ENCODE measurements at places on chromosomes 4 and X.

DNA sequence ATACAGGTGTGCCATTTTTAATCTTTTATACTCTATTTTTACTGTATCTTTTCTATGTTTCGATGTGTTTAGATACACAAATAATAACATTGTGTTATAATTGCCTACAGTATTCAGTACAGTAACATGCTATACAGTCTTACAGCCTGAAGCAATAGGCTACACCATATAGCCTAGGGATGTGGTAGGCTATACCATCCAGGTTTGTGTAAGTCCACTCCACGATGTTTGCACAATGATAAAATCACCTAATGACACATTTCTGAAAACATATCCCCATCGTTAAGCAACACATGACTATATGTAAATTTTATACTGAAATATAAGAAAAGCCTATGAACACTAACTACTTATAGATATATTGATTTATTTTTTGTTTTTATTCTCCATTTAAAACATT, 48.9 kb upstream of the EXOC1L start:
- DNase-seq = no peak

- no peak for DNase-seq
Observed at GRCh38 chr4:33162122-33162521, 2442.0 kb downstream of the PCDH7 start.

DNA sequence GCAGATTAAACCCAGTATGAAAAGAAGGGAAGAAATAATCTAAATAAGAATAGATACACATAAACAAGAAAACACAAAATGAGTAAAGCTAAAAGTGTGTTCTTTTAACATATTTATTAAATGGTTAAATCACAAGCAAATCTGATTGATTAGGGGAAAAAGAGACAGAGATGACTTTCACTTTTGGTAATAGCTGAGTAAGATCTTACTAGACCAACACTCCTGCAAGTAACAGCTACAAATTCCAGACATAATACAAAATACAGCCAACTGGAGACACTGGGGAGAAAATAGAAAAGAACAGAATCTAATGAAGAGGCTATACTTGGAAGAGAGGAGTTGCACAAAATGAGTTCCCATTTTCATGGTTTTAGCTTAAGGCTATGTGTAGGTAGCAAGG, 33.5 kb downstream of the OR13H1 start:
- DNase-seq = no peak

- DNase-seq = no peak
Observed at GRCh38 chr4:131207589-131207988, 1941.5 kb upstream of the PCDH10 start.

DNA sequence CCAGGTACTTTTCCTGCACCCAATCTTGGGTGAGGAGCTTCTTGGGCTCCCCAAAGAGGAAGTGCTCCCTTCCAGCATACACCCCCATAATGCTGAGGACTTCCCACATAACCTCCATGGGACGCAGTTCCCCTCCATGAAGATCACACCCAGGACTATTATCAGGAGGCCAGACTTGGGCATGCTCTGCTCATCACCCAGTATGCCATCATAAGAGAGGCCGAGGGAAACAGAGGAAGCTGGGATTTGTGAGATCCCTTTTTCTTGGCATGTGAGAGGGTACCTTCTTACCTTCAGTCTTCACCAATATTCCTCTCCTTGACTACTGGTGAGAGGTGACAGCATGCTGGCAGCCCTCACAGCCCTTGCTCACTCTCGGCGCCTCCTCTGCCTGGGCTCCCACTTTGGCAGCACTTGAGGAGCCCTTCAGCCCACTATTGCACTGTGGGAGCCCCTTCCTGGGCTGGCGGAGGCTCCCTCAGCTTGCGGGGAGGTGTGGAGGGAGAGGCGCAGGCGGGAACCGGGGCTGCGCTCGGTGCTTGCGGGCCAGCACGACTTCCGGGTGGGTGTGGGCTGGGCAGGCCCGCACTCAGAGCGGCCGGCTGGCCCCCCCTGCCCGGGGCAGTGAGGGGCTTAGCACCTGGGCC, 15.7 kb upstream of the HSFX1 start:
- DNase-seq = no peak

DNA sequence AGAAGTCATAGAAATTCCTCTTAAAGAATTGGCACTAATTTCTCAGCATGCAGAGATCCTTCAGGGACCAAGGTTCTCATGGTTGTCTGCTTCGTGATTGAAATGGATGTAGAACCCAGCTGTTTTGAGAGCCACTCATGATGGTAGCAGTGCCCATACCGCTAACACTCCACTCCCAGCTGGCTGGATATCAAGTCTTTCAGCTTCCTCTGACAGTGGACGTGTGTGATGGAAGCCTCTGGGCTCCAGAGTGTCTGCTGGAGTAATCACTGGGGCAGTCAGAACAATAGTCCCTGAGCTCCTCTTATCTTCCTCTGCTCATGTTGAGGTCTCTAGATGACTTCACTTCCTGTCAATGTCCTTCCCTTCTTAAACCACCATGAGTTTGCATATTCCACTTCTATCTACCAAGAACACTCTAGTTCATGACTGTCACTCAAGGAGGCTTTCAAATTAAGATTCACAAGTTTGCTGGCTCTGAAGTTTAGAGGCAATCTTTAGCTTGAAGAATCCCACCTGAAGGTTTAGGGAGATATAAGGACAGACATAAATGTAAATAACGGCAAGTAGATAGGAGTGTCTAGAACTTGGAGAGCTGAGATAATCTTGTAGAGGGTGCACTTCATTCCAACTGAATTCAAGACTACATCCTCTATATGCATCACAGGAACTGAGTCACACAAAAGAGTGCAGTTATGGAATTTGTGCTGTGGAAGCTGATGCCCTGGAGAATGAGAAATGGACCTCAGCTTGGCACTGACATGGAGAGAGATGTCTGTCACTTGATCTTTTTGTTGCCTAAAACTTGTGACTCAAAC, 64.5 kb upstream of the WDR1 start:
- no peak for DNase-seq

DNA sequence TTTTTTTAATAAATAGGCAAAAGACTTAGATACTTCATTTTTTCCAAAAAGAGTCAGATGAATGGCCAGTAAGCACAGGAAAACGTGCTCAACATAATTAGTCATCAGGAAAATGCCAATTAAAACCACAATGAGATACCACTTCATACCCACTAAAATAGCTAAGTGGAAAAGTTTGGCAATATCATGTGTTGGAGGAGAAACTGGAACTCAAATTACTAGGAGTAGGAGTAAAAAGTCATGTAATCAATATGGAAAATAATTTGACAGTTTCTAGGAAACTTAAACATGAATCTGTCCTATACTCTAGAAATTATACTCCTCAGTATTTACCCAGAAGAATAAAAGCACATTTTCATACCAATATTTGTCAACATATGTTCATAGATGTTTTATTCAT, 449.8 kb downstream of the INPP4B start:
- DNase-seq = no peak

DNA sequence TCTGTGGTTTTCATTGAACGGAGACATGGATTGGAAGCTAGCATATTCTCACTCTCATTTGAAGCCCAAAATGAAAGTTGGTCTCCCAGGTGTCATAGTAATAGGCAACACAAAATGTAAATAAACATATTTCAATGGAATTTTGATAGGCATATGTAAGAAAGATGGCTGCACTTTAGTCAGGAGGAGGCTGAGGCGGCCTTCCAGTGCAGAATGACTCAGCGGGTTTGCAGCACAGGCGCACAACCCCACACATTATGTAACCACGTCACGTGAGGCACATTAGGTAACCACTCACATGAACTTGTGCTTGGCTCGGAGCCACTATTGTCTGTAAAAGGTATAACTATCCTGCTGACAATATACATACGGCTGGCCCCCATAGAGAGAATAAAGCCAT, 381.7 kb downstream of the GPAT3 start:
- no peak for DNase-seq

DNA sequence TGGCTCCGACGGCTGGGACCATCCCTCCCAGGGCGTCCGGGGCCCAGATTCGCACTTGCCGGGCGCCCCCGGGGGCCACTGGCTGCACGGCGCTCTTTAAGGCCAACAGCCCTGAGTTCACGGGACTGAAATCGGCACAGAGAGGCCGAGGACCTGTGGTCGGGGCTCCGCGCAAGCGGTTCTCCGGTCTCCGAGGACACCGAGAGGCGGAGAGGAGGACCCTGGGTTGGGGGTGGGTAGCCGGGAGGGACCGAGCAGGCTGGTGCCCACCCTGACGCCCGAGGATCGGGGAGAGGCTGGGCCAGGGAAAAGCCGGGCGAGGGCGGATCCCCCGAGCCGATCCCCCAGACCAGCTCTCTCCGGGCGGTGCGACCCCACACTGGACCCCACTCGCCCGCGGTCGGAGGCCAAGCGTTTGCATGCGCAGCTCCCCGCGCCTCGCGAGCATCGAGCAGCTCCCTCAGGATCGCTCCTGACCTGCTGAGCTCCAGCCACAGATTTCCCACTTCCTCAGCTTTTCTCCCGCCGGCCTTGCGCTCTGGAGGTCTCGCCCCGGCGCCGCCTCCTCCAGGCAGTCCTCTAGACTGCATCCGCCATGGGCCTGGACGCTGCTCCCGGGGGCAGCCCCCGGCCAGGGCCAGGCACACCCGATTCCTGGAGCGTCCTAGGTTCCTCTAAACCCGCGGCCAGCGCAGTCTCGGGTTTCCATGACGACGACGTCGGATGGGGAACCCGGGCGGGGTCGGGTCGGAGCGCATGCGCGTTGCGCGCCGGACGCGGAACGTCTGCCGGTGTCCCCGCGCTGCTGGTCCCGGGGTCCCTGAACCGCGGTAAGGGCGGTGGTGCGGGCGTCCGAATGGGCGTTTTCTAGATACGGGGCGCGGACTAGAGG, 17.6 kb upstream of the NAT8L start:
- DNase-seq = peak; percentile 75

GRCh38 chr4:156238171-156238570, 284.5 kb upstream of the CTSO start:
- no peak for DNase-seq

DNA sequence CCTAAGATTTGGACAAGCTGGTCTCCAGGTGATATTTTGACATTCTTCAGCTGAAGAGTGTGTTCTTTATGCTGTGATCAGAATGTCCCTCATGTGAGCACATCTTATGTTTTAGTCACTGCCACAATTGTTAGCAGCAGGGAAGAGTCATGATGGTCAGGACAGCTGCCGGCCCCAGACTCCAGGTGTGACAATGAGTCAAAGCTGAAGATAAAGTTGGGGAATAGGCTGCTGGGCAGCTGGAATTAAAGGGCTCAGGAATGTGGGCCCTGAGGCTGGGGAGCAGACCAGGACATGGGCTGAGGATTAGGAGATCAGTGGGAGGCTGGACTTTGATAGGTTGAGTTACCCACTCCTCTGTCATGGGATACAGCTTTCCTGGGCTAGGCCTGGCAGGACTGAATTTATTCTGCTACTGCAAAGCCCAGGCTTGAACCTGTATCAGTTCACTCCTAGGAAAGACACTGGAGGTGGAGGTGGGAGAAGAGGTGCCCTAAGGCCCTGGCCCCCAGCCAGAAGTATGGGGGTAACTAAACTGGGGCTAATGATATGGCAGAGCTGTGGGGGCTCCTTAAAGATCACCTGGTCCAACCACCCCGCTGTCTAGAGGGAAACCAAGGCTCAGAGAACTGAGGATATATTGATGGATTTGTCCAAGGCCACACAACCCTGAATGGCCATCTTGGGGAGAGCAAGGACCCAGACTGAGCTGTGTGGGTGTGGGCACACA, 119.5 kb downstream of the PJA1 start:
- no peak for DNase-seq

GRCh38 chrX:119475389-119476101, 7.3 kb downstream of the SLC25A5 start:
- DNase-seq = no peak

DNA sequence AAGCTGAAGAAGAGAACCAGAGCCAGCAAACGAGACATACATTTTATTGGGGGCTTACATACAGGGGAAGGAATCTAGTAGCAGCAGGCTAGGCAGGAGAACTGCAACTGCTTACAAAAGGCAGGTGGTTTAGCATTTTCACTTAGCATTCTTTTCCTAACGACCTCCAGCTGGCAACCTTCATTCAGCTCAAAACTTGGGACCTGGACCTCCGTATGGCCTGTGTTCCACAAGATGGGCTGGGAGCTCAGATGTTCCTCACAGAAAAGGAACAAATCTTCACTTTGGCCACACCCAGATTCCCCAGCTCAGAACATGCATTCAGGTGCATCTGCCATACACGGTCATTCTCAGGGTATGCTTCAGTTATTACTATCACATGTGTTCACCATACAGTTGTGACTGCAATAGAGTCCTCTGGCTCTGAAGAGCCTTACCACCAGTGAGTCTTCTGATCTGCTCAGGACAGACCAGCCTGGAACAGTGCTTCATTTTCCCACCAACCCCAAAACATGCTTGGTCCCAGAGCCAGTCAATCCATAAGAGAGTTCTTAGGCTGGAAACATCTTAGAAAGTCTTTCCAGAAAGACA, 29.6 kb upstream of the AP1AR start:
- no peak for DNase-seq

DNA sequence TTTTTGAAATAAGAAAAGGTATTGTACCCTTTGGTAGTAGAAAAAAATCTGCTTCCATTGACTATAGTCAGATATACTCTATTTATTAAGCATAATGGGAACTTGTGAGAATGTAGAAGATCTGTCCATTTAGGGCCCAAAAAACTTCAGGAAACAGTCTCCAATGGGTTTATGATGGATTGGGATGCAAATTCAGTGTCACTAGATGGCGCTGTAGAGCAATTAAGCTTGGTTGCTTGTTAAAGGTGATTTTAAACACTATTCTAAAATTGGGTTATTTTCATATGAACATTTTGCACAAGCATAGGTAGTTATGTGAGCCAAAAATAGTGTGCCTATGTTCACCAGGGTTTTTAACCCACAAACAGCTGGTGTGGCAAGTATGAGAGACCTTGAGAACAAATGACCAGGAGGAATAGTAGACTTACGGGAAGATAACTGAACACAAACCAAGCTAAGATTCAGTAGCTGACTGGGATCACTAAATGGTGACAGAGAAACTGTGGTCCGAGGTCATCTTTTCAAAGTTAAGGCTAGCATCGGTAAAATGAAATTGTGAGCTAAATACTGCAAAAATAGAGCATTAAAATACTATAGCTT, 80.3 kb upstream of the LSM6 start:
- no peak for DNase-seq

DNA sequence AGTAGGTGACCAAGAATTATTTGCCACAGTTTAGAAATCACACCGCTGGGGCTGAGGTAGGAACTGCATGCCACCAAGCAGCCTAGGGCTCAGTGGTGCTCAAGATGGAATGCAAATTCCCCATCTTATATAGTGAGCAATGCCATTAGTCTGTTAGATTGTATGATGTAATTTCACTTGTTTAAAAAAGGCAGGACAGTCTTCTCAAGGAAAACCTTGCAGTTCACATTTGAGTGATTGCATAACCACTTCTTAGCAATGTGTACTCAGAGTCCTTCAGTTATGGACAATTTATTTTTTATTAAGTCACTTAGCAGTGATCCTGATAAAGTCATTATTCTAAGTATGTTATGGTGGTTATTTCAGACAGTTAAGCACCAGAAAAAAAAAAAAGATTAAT, 142.9 kb upstream of the SFRP2 start:
- no peak for DNase-seq

- DNase-seq = no peak
Observed at GRCh38 chrX:26783512-26784225, 567.7 kb downstream of the MAGEB5 start.
